ENCODE measurements at places on chromosomes 16 and 17.

GRCh38 chr16:30741461-30741914 is 6.7 kb upstream of the PHKG2 start:
- no peak for DNase-seq

- no peak for DNase-seq
Observed at GRCh38 chr16:19680881-19681340, 37.1 kb downstream of the KNOP1 start.

- DNase-seq = no peak
Observed at GRCh38 chr17:80792373-80792781, 199.3 kb upstream of the CHMP6 start.

DNA sequence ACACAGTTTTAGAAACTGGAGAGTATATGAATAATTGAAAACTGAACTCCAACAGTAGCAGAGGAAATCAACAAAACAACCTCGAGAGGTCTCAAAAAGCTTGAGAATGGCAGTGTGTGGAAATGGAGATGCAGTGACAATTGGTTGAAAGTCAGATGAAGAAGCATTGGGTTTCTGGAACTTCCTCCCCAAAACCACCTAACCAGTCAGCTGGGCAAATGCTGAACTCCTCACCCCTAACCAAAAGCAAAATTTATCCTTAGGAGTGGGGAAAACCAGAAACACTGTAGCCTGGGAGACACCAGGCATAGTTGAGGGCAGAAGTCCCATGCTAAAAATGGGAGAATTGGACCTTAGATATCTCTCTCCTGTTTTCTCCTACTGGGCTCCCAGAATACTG is 109.9 kb downstream of the TANC2 start:
- DNase-seq = no peak

DNA sequence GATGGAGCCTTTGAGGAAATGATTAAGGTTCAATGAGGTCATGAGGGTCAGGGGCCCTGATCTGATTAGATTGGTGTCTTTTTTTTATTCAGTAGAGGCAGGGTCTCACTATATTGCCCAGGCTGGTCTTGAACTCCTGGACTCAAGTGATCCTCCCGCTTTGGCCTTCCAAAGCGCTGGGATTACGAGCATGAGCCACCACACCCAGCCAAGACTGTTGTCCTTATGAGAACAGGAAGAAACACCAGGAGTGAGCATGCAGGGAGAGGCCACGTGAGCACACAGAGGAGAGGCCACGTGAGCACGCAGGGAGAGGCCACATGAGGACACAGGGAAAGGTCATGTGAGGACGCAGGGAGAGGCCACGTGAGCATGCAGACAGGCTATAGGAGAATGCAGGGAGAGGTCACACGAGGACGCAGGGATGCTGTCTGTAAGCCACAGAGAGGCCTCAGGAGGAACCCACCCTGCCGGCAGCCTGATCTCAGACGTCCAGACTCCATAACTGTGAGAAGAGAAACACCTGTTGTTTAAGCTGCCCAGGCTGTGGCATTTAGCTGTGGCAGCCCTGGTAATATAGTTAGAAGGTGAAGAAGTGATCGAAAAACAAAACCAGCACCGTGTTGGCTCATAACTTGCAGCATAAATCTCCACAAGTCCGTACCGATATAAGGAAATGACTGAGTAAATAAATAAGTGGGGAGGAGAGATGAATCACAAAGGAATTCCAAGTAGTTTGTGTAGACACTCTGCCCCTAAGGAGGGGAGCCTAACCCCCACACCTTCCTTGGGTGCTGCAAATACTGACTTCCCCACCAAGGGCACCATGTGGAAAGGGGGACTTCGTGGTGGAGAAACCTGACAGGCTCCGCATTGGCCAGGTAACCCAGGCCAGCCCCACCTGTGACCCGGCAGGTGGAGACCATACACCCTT is 14.6 kb upstream of the CSNK1D start:
- no peak for DNase-seq

- DNase-seq = no peak
Observed at GRCh38 chr16:70757183-70757582, 43.8 kb downstream of the VAC14 start.

DNA sequence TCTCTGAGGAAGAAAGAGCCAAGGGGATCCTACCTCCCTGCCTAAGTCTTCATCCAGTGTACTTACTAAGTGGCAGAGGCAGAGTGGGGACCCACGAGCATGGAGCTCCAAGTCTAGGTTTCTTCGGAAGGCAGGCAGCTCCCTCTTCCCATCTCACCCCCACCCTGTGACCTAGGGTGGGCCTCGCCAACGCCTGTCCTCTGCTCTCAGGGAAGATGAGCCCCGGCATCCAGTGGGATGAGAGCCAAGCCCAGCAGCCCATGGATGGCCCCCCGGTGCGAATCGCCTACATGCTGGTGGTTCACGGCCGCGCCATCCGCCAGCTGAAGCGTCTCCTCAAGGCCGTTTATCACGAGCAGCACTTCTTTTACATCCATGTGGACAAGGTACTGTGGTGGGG is 8.3 kb downstream of the XYLT2 start:
- DNase-seq = no peak

- no peak for DNase-seq
Observed at GRCh38 chr17:75512926-75513640, 2.3 kb downstream of the CASKIN2 start.

- DNase-seq = no peak
Observed at GRCh38 chr16:10831894-10832886, 13.6 kb upstream of the TVP23A start.

DNA sequence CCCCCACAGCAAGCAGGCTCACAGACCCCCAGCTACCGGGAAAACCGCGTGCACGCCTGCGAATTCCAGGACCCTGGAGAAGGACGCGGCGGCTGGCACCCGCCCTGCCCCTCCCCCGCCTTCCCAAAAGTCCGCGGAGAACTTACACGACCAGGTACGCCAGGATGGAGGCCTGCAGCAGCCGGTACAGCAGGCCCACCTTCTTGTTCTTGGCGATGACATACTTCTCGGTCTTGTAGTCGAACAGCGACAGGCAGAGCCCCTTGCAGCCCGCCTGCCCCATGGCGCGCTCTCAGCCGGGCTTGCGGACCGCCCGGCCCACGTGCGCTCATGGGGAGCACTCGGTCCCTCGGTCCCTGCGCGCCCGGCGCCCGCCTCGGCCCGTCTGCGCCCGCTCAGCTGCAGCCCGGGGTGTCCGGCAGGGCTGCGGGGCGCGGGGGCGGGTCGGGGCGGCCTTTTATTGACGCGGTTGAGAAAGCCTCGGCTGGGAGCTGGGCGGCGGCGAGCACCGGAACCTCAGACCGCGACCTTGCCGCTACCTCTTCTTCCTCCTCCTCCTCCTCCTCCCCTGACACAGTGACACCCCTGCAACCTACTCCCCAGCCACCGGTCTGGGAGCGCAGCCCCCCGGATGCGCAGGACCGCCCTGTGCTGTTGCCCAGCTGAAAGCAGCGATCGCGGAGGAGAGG is at the start of gene P2RX5:
TSS of gene P2RX5 (minus strand) at position 433 of the 689 bp plus-strand sequence. CDS start at position 283, 150 bp downstream.
- DNase-seq = no peak

- DNase-seq = no peak
Observed at GRCh38 chr16:88375996-88376834, 6.5 kb upstream of the ZNF469 start.

DNA sequence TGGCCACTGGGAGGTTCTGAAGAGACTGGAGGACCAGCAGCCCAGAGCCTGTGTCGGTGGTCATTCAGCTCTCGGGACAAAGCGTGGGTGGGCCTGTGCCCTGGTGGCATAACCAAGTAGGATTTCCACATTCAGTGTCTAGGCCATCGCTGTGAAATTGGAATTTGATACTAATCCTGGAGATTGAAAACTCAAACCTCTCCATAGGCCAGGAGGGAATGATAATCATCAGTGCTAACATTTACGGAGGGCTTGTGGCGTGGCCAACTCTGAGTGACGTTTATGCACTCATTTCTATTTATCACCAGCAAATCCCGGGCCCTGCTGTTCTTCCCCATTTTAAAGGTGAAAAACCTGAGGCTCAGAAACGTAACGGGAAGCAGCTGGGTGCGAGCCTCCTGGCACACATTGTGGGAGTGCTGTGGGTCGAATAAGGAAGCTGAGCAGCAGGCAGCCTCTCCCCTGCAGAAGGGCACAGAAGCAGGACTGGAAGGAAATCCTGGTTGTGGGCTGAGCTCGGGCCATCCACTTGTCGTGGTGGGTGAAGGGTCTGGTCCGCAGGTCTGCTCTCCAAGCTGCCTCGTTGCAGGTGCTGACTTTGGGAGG is 33.1 kb downstream of the RAI1 start:
- DNase-seq = no peak

GRCh38 chr17:21289175-21289901 is 4.8 kb downstream of the MAP2K3 start:
- no peak for DNase-seq

GRCh38 chr17:34991606-34992005 is 11.3 kb downstream of the LIG3 start:
- no peak for DNase-seq

DNA sequence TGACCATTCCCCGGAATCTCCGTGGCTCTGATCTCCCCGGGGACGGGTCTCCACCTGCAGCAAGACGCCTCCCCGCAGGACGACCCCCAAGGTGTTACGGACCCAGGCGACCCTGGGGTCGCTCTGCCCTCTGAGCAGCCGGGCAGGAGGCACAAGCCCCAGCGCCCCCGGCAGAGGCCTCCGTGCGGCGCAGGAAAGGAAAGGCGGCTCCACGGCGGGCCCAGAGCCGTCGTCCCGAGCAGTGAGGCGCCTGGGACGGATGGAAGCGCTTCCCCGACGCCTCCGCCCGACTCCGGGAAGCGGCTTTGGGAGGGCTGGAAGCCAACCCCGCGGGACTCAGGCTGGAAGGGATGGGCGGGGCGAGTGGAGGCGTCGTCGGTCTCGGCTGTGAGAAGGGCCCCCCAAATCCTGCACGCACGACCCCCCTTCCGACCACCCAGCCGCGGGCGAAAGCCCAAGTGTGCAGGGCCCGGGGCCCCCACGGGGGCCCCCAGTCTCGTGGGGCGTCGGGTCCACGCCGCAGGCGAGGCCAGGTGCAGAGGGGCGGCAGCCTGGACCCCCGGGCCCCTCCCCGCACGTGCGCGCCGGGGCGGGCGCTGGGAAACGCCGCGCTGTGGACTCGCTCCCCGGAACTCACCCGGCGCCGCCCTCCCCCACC is 32.7 kb upstream of the RPH3AL start:
- no peak for DNase-seq

DNA sequence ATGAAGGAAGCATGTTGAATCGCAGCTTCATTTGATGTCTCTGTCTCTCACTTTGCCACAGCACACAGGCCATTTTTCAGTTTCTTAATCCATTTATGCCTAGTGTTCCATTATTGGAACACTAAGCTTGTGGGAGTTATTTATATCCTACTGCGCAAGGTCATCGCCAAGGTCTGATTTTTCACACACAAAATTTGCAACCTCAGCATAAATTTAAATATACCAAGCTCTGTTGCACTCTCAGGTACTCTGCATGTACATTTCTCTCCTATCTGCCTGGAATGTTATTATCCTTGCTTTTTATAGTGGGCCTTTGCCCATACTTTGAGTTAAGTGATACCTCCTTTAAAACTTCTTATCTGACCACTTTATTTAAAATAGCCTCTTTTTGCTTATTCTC is 519.2 kb upstream of the TOM1L1 start:
- no peak for DNase-seq

GRCh38 chr17:73827627-73828291 is 183.5 kb upstream of the SDK2 start:
- DNase-seq = no peak

DNA sequence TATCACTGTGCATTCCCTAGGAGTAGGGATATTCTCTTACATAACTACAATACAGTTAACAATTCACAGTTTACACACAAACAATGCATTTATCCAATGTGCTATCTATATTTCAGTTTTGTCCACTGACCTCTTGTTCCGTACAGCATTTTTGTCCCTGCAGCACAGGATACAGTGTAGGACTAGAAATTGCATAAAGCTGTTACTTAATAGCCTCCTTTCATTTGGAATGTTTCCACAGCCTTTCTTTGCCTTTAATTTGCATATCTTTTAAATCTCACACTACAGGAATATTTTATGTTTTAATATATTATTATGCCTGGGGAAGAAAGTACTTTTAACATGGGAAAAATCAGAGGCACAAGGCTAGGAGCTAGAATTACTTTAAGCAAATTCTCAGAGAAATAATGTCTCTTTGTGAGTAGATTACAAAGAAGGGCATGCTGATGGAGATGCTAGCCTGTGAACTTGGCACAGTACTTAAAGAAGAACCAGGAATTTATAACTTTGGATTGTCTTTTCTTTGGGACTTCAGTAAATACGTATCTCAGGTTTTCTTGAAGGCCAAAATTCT is 144.3 kb downstream of the ITFG1 start:
- no peak for DNase-seq

GRCh38 chr17:33978889-33979288 is 276.2 kb upstream of the CCL2 start:
- no peak for DNase-seq

DNA sequence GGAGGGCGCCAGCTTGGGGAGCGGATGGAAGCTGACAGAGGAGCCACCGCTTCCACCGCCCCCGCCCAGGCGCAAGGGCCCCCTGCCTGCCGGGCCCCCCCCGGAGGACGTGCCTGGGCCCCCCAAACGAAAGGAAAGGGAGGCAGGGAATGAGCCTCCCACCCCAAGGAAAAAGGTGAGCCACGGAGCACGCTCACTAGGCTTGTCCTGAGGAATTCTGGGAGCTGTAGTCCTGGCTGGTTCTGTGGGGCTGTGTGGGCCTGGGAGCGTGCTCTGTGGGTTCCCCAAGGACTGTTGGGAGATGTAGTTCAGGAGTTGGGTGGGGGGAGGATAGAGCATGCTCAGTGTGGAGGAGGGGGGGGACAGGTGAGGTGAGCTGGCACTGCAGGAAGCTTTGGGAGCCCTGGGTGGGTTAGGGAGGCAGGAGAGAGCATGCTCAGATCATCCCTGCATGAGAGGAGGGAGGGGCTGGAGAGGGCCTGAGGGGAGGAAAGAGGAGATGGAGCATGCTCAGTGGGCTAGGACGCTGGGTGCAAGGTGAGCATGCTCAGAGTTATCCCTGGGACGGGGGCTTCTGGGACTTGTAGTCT is 4.5 kb downstream of the FBXL19 start:
- DNase-seq = no peak

DNA sequence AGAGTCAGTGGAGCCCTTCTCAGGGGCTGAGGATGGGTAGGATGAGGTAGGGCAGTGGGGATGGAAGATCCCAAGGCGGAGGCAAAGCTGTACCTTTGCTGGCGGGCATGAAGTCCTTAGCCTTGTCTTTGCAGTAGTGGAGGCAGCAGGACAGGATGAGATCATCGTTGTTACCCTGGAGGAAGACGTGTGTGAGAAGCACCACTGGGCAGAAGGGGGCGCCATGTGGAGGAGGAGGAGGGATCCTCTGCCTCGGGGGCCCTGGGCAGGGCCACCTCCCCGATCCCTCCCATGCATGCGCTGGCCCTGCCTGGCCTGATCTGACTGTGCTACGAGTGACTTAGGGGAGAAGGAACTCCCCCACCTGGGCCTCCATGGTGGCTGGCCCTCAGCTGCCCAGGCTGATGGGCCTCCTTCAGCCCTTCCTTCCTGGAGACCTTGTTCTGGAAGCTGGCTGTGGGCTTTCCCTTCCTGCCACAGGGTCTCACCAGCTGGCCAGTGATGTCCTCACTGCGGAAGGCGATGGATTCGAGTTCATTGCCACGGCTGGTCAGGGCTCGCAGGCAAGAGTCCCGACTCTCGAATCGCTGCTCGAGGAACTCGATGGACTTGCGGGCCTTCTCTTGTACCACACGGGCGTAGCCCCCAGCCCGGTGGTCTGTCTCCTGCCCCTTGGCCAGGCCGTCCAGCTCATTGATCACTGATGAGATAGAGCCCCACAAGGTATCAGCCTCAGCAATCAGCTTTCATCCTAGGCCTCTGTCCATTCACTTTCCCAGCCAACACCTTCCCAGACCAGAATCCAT is 10.3 kb downstream of the HIC1 start:
- peak; percentile 29 for DNase-seq
